ENCODE measurements at places on chromosomes 1 and 21.

DNA sequence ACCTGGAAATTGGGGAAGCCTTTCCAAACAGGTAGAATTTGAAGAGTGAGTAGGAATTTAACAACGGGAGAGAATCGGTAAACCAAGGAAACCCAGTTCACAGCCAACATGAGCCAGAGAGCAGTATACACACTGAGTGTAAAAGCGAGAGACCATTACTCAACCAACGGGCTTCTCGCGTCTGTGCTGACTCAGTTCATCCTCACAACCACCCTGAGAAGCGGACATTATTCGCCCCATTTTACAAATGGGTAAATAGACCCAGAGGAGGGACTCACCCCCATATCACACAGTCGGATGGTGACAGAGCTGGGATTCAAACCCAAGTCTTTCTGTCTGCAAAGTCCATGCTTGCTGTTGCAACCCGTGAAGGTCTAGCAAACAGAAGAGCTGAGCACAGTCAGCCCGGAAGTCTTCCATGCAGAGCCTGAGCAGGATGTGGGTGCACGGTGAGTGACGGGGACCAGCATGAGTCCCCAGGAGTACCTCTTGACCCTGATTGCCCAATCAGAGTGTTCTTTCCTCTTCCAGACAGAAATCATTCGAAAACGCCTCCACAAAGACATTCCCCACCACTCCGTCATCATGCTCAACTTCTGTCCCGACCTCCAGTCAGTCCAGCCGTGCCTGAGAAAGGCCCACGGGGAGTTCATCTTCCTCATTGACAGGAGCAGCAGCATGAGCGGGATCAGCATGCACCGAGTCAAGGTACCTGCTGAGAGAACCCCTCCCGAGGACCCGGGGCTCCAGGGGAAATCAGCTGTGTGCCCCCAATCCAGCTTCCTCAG is 32.3 kb downstream of the VWA5B1 start:
- DNase-seq: no peak

DNA sequence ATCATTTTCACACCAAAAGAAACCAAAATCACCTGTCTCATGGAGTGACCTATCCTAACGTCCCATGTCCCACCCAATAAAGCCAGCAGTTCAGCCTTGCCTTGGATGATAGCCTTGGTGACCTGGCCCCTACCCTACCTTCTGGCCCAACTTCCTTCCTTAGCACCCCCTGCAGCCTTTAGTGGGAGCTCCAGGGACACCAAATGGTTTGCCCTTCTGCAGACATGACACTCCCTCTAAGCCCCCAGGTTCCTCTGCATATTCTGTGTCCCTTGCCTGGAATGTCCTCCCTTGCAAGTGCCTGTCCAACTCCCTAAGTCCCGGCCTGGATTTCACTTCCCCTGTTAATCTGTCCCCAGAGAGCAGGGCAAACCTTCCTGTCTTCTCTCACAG is 2.2 kb downstream of the SLFNL1 start:
- no peak for DNase-seq

DNA sequence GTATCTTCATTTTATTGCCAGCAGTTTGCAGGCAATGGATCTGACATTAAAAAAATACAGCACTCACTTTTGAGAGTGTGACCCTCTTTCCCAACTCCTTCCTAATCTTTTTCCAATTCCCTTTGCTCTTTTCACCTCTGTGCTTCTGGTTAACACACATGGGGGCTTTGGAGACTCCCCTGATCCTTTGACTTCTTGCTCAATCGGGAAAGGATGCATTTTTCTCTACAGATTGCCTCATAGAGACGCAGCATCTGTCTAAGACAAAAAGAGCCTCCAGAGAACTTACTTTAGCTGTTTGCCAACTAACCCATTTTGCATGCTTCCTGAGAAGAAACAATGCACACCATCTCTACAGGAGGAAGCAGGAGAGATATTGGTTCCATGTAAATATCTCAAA is 378.3 kb downstream of the PBX1 start:
- no peak for DNase-seq

DNA sequence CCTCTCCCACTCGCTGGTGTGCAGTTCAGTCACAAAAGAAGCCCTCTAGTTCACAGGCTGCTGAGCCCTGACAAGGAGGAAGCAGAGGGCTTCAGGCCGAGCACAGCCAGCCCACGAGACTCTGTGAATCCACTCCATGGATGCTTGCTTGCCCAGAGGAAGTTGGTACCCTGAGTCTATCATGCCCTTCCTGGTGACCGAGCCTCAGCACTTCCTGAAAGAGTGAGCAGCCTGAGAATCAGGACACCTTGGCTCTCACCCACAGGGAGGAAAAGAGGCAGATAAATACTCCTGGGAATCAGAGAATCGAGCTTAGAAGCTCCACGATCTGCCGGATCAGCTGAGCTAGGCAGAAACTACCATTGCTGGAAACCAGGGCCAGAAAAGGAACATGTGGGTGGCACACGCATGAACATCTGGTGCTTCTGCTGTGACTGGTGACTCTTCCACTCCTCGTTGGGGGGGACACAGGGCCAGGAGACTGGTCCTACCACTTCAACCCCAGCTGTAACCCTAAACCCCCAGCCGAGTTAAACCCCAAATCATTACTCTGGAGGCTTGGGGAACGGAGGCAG is 376.3 kb upstream of the CAMK1G start:
- no peak for DNase-seq

GRCh38 chr1:2783069-2783434 is 18.4 kb downstream of the TTC34 start:
- no peak for DNase-seq

DNA sequence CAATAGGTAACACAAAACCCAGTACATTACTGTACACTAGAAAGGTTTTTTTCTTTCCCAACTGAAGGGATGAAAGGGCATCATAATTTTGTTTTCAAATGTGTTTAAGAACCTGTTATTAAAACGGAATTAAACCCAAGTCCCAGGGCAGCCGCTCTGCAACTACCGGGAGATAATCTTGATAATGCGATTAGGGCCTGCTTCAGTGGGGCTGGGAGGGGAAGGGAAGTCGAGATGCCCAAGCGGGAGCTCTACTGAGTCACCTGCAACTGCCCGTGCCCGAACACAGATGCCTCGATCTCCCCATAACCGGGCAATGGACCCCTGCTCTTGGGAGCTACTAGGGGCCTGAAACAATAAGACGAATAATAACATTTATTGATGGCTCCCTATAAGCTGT is 61.4 kb downstream of the KAZN start:
- DNase-seq: no peak

DNA sequence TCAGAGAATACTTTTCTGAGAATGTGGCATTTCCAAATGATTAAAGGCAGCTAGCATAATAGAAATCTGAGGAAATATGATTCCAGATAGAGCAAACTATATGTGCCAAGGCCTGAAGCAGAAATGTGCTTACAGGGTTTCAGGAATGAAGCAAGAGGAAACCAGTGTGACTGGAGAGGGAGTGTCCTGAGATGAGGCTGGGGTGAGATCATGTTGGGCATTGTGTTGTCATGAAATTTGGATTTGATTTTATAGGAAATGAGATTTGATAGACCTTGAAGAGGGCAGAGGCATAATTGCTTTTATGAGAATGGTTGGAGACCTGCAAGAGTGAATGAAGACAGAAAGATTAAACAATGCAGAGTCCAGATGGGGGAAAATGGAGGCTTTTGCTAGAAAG is 338.1 kb upstream of the SNX7 start:
- DNase-seq: no peak
